ENCODE measurements at places on chromosomes 12 and 14.

DNA sequence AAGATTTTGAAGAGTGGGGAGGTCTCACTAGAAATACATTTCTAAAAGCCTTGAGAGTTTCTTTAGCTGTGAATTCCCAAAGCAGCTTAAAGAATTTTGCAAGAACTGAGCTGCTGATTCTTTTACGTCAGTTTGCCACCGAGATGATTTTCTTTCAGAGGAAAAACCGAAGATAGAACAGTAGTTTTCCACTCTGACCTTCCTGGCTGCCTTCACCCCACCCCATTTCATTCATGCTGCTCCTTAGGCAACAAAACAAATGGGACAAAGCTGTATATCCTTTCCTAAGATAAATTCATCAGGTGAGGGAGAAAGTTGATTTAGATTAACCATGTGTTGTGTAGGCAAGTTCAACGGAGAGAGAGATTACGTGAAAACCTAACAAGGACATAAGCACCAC, 947.0 kb downstream of the GALC start:
- no peak for DNase-seq

DNA sequence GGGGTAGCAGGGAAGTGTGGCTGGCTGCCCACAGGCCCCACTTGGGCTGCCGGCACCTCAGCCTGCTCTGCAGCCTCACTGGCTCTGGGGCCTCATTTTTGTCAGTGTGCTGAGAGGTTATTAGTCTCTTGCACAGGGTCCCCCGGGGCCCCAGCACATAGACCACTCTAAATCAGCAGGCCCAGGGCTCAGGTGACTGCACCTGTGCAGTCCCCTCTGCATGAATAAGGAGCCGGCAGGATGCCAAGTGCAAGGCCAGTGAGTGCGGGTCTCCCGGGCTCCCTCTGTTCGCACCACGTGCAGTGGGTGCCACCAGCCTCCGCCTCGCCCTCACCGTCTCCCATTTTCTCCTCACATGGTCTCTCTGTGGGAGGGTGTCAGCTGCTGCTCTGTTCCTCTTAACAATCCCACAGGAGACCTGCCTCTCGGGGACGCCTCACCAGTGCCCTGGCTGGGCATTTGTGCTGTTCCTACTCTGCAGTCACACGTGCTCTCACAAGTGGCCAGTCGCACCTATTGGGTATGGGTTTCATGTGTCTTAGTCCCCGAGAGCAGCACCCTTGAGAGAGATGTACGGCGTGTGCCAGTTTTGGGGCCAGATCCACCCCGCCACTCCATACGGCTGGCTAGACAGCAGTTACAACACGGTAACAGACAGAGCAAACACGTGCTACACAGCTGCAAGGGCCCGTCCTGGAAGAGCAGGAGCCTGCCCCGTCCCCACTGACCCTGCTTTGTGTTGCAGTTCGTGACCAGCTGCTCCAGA, 40.4 kb downstream of the MMAB start:
- DNase-seq, result no peak

GRCh38 chr12:80490329-80490728, 46.3 kb downstream of the PTPRQ start:
- DNase-seq, result no peak

DNA sequence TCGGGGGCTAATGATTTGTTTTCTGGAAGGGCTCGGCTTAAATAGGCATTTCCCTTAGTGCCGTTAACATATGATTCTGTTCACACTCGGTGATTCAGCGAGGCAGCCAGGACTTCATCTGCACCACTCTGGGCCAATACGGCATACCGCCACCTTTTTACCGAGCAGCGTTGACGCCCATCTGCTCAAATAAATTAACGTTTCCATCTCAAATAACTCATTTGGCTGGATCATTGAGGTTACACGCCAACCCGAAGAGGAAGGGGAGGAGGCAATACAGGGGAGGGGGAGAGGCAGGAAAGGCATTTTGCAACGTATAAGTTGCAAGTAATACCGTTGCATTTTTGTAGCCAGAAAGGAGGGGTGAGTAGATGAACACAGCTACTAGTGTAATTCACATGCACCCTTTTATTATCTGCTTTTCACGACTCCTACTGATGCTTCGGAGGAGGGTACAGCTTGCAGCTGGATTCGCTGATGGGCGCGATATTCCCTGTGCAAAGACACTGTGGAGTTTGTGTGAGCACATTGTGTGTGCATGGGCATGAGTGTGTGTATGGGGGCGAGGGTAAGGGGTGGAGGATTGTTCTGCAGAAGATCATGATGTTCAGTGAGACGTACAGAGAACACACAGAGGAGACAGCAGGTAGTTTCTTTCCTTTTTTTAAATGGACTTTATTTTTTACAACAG, 45.9 kb downstream of the MAP1LC3B2 start:
- DNase-seq, result no peak

DNA sequence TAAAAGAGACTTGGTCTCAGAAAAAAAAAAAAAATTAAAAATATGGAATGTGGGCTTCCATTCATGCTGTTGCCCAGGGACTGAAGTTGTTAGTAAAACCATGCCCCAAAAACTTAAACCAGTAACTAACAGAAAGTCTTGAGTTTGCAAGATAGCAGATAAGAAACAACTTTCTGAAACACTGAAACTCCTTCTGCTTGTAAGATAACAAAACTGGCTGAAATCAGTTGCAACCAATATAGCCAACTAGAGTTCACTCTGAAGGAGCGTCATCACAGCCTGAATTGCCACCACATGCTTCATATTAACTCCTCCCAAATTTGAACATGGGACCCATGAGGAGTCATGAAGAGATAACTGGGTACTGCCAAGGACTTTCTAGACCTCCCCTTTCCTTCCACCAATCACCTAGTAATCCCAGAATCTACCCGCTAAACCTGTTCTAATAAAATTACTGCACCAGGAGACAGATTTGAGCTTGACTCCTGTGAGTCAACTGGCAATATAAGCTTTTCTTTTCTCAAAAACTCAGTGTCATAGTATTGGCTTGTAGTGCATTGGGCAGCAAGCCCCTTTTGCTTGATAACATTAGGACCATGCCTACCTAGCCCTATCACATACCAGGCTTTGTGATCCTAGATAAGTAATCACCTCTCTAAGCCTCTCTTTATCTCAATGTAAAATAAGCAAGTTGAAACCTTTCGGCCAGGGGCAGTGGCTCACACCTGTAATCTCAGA, 53.6 kb downstream of the R3HDM2 start:
- no peak for DNase-seq

DNA sequence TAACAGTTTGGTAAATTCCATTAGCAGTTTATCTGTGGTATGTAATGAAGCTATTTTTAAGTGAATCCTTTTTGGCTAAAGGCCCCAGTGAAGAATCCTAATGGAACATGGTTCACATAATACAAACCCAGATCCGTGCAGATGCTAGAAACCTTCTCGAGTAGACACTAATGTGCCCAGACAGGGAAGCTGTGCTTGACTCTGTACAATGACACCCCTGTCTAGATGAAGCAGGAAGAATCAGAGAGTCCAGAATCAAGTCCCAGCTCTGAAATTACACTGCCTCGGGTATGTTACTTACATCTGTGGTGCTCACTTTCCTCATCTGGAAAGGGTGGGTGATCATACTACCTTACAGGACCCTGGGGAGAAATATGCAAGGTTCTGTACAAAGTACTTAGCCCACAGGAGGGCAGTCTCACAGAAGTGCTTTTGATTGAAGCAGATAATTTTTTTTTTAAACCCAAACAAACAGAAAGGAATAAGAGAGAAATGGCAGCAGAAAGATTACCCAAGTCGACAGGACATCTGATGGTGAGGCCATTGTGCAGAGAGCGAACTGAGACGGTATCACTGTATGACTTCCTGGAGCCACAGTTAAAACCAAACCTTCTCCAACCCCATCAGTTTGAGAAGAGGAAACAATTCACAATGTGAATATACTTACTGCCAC, 8.5 kb downstream of the CRACR2A start:
- no peak for DNase-seq

- DNase-seq, result no peak
These were observed 7.5 kb downstream of the IRAK4 start for GRCh38 chr12:43766291-43766690.

- DNase-seq, result no peak
These were observed 128.2 kb downstream of the TMEM30B start for GRCh38 chr14:61152851-61153364.

DNA sequence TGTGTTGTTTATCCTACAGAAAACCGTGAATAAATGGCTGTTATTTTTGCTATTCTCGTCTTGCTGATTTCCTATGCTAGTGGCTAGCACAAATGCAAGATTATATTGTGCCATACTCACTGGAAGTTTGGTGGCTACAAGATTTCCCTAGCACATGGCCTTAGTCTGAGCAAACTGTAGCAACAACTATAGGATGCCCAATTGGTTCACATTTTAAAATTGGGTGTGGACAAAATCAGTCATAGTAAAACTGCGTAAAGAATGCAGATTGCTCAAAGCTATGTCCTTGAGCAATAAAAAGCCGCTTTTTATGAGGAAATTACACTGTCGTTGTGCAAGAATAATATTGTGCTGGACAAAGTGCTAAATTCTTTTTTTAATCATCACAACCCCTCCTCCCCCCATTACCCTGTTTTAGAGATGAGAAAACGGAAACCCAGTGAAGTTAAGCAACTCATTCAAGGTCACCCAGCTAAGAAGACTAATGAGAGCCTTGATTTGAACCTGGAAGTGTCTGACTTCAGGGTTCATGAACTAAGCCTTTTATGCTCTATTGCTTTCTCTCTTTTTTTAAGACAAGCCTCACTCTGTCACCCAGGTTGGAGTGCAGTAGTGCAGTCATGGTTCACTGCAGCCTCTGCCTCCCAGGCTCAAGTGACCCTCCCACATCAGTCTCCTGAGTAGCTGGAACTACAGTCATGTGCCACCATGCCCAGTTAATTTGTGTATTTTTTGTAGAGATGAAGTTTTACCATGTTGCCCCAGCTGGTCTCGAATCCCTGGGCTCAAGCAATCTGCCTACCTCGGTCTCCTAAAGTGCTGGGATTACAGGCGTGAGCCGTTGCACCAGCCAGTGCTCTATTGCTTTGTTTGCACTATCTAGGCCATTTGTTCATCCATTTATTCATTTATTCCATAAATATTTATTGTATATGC, 73.6 kb downstream of the SRGAP1 start:
- DNase-seq, result no peak

DNA sequence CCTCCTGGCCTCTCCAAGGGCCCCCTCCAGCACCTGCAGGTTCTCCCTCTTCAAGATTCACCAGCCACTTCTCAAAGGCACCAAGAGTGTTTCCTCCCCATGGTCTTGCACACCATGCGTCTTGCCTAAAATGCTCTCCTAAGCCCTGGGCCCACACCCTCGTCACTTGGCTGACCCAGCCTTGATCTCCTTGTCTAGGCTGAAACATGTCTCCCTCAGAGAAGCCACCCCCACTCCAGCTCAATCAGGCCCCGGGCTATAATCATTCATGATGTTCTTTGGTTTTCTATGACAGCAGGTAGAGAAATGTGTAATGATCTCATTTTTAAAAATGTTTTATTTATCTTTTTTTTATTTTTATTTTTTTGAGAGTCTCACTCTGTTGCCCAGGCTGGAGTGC, 88.1 kb downstream of the EFCAB11 start:
- DNase-seq, result no peak

- DNase-seq, result no peak
These were observed 37.8 kb upstream of the OR4E1 start for GRCh38 chr14:21711360-21711961.

GRCh38 chr14:69427596-69427995, 29.1 kb downstream of the SLC39A9 start:
- DNase-seq, result no peak

DNA sequence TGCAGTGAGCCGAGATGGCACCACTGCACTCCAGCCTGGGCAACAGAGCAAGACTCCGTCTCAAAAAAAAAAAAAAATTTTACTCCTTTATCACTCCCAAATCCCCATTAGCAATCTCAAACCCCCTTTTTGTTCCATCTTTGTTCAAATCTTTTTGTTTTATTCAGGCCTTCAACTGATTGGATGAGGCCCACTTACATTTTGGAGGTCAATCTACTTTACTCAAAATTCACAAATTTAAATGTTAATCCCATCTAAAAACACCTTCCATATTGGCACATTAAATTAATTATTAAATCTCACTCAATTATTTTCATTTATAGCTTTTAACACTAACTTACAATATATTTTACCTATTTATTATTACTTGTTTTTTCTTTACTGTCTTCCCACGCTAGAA, 27.0 kb upstream of the TXNRD1 start:
- DNase-seq, result no peak
